Ureter (tissue), 1 donor: ENCODE measurements at places on chromosomes 6 and 20. TPM values are rescaled to one million over a fixed set of nuclear protein-coding genes. Genes with fewer than 3 reads are reported as not detected.

Gene THBD
- 35.4 TPM for total RNA-seq

Gene RAB44
- 1.0 TPM for total RNA-seq

Gene HIVEP2
- total RNA-seq, result 29.0 TPM

Gene RIMS4
- total RNA-seq, result 0.44 TPM

Gene BPI
- total RNA-seq, result not detected

Gene BTNL2
- not detected for total RNA-seq

Gene EPB41L1
- 165 TPM for total RNA-seq

Gene CFAP206
- 1.3 TPM for total RNA-seq

Gene WFDC2
- total RNA-seq, result 244 TPM

Gene TUBB1
- total RNA-seq, result not detected

Gene SALL4
- total RNA-seq, result 2.3 TPM
